ENCODE measurements at places on chromosomes 11 and 22.

- no peak for DNase-seq
These were observed 75.0 kb upstream of the FGF3 start for GRCh38 chr11:69894181-69894611.

GRCh38 chr11:58900479-58901420 is 38.5 kb upstream of the GLYATL1 start:
- peak; percentile 63 for DNase-seq

- DNase-seq, result no peak
These were observed 6.5 kb upstream of the CYB5R3 start for GRCh38 chr22:42655693-42656092.

GRCh38 chr11:25961539-25961938 is 370.4 kb upstream of the ANO3 start:
- DNase-seq, result no peak

- no peak for DNase-seq
These were observed 220.5 kb upstream of the PITPNB start for GRCh38 chr22:28139516-28139915.

DNA sequence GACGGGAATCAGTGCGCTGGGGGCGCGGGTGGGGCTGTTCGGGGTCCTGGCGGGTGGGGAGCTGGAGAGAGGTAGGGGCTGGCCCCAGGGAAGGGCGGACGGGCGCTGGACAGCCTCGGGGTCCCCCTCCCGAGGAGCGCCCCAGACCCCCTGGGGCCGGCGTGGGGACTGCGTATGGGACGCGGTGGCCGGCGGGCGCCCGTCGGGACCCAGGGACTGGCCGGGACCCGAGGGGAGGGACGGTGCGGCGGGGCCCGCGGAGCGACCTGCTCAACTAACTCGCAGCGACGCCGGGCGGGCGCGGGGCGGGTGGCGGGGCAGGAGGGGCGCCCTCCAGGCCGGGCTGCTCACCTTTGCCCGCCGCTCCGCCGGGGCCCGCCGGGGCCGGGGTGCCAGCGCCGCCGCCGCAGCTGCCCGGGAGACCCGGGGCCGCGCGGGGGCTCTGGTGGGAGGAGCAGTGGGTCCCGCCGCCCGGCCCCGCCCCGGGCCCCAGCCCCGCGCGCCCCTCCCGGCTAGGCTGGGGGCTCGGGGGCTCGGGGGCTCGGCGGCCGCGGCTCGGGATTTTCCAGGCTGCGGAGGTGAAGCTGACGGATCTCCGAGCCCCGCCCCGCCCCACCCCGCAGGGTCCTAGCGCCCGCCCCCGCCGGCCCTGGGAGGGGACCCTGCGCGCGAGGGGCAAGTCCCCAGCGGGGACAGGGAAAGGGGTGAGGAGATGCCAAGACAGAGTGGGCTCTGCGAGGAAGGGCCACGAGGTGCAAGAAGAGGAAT is 12.3 kb downstream of the STARD10 start:
- DNase-seq, result no peak

All from AG10803 (cell line).